Daoy (cell line): ENCODE measurements at places on chromosomes 13 and 19. TPM values are rescaled to one million over a fixed set of nuclear protein-coding genes. Genes with fewer than 3 reads are reported as not detected.

The FCAR gene
- not detected in 2 replicates for total RNA-seq

GRCh38 chr19:13989487-13989886 lies 16.6 kb downstream of the RFX1 start:
- DNase-seq = no peak

DNA sequence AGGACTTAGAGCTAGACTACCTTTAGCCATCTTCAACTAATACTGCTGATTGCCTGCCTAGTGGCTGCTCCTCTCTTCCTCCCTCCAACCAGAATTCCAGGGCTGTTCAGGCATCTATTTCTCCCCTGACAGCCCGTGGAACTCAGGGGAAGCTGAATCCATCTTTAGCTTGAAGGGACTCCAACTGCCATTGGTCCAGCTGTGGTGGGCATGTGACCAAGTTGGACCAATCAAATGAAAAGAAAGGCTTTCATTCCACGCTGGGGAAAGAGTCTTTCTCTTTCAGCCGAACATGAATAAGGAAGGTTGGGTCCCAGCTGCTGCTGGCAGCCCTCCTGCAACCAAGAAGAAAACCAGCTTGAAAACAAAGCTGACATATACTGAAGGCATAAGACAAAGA lies 168.5 kb upstream of the OBI1 start:
- DNase-seq = peak; percentile 9

- DNase-seq = peak; percentile 67
These were observed at the start of gene LMO7 for GRCh38 chr13:75635828-75636435. TSS of gene LMO7 (plus strand) at chr13:75636330. CDS start at chr13:75636658, 328 bp downstream.

- DNase-seq = no peak
These were observed 57.9 kb downstream of the KDM4B start for GRCh38 chr19:5026706-5027273.
